Adrenal gland (tissue), 19 donors: ENCODE measurements at places on chromosomes 12 and 14. TPM values are rescaled to one million over a fixed set of nuclear protein-coding genes. Genes with fewer than 3 reads are reported as not detected.

RNF212B gene
- polyA plus RNA-seq, result not detected

KRT78 gene
- not detected for polyA plus RNA-seq

RIPK3 gene
- 4.6 TPM for polyA plus RNA-seq

CLEC14A gene
- 18.1 TPM for polyA plus RNA-seq

AQP2 gene
- polyA plus RNA-seq, result 81.0 TPM

PTPRQ gene
- polyA plus RNA-seq, result 0.11 TPM

ARHGEF25 gene
- 86.4 TPM for polyA plus RNA-seq

LTB4R2 gene
- 0.57 TPM for polyA plus RNA-seq

FITM1 gene
- polyA plus RNA-seq, result 13.4 TPM

GALNT6 gene
- polyA plus RNA-seq, result 1.5 TPM

STAT6 gene
- polyA plus RNA-seq, result 177 TPM

GPR137C gene
- 1.4 TPM for polyA plus RNA-seq

B3GNT4 gene
- polyA plus RNA-seq, result 1.1 TPM

PLEKHH1 gene
- 50.4 TPM for polyA plus RNA-seq

RAD9B gene
- polyA plus RNA-seq, result 0.20 TPM

MFAP5 gene
- polyA plus RNA-seq, result 65.3 TPM

TMEM132C gene
- 3.7 TPM for polyA plus RNA-seq

FGF6 gene
- polyA plus RNA-seq, result not detected

POTEG gene
- not detected for polyA plus RNA-seq

CISTR gene
- not detected for polyA plus RNA-seq

ANG gene
- polyA plus RNA-seq, result 10.0 TPM

GPR84 gene
- polyA plus RNA-seq, result 0.56 TPM

OR6C2 gene
- not detected for polyA plus RNA-seq

TAS2R31 gene
- polyA plus RNA-seq, result 0.20 TPM

MYH6 gene
- 5.2 TPM for polyA plus RNA-seq

APPL2 gene
- polyA plus RNA-seq, result 17.2 TPM

C12orf56 gene
- not detected for polyA plus RNA-seq

NT5DC3 gene
- 4.1 TPM for polyA plus RNA-seq

CALM1 gene
- 193 TPM for polyA plus RNA-seq

VDR gene
- polyA plus RNA-seq, result 7.5 TPM

FOXG1 gene
- 0.08 TPM for polyA plus RNA-seq

NEMF gene
- 60.7 TPM for polyA plus RNA-seq

NXPH4 gene
- 0.62 TPM for polyA plus RNA-seq

ADCY4 gene
- 4.5 TPM for polyA plus RNA-seq

CCDC38 gene
- 0.92 TPM for polyA plus RNA-seq

NEDD8 gene
- polyA plus RNA-seq, result 215 TPM

ASCL1 gene
- polyA plus RNA-seq, result 1.9 TPM

KCNMB4 gene
- polyA plus RNA-seq, result 15.1 TPM

GDF3 gene
- 0.16 TPM for polyA plus RNA-seq

OTUB2 gene
- polyA plus RNA-seq, result 0.48 TPM

LRTM2 gene
- polyA plus RNA-seq, result not detected

HOXC12 gene
- not detected for polyA plus RNA-seq

CCDC60 gene
- not detected for polyA plus RNA-seq

BDKRB1 gene
- 0.98 TPM for polyA plus RNA-seq

ERC1 gene
- polyA plus RNA-seq, result 16.1 TPM

ADGRD1 gene
- 1.4 TPM for polyA plus RNA-seq
